ENCODE measurements at places on chromosomes 2 and 18.

GRCh38 chr18:7360606-7361170 lies 129.8 kb downstream of the LRRC30 start:
- no peak for DNase-seq

DNA sequence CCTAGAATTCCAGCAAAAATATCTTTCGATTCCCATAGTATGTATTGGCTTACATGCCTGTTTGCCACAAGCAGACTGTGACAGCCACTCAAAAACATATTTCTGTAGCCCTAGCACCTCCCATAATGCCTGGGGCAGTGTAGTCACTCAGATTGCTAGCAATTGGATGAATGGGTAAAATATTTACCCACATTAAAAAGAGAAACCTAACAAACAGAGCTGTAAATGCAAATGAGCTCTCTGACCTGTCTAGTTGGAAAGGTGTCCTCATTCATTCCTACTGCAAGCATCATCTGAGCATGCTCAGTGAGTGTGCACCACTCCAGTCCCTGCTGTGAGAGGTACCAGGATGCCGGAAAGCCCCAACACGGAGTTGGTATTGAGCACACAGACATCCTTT lies 234.0 kb upstream of the RAB12 start:
- DNase-seq, result no peak

GRCh38 chr2:29259221-29259620 lies 144.0 kb downstream of the CLIP4 start:
- DNase-seq, result no peak

DNA sequence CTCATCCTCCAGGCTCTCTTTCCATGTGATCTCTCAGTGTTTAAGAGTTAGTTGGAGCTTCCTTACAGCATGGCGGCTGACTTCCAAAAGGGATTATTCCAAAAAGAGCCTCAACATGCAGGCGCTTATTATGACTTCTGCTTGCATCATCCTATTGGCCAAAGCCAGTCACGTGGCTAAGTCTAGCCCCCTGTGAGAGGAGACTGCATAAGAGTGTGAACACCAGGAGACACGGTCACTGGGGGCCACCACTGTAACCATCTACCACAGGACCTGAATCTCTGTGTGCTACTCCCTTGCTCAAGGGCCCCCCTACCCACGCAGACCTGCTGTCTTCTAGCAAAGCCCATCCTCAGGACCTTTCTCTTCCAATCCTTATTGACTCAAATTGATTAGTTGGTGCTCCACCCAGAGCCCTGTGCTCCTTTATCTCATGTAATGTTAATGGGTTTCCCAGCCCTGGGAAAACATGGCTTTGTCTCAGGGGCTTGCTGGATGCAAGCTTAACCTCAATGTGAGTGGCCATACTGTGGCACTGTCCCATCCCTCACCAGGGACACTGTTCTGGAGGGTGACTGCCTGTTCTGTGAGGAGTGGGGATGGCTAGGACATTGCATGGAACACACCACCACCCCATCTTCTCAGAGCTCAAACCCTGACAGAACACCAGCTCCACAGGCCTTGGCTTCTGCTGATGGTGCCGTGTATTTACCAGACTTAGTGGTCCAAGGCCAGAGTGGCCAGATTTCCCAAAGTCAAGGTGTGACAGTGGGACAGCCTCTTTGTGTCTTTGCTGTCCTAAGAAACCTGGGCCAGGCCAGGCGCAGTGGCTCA lies 4.2 kb downstream of the IL1RN start:
- DNase-seq, result no peak

GRCh38 chr2:54845514-54845913 lies 122.1 kb downstream of the EML6 start:
- DNase-seq, result no peak

DNA sequence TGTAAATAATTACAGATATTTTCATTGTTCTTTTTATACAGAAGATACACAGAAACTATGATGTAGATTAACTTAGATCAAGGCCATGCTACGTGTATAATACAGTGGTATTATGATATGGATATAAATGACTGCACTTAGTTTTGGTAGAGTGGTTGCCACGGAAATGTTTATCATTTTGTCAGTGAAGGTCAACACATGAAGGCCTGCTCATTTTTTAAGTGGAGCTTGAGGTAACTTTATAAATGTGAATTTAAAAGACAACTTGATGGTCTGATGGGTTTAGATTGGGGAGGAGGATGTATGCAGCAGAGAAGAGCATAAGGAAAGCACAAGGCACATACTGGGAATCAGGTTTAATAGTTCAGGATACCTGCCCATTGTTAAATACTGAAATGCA lies 14.4 kb upstream of the BBS5 start:
- peak; percentile 55 for DNase-seq

DNA sequence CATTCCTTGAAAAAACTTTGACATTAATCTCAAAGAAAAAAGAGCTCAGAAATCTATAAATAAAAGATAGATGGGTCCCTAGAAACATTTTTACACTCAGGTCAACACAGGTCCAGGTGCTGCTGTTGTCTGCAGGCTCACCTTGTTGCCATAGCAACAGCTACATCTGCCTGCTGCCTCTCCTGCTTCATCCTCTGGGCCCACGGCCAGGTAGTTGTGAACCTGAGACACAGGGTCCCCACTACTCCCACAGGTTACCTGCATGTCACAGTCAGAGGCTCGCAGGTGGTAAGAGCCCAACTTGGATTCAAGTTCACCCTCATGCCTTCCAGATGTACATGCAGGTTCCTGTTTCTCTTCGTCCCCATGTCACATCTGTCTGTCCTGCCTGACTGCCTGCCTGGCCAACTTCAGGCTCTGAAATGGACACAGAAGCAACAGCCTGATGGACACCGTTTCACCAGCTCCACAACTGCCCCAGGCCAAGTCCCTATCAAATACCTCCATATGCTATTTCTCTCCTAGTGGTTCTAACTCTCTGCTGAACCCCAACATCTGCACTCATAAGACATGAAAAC lies 88.3 kb upstream of the SALL3 start:
- no peak for DNase-seq

DNA sequence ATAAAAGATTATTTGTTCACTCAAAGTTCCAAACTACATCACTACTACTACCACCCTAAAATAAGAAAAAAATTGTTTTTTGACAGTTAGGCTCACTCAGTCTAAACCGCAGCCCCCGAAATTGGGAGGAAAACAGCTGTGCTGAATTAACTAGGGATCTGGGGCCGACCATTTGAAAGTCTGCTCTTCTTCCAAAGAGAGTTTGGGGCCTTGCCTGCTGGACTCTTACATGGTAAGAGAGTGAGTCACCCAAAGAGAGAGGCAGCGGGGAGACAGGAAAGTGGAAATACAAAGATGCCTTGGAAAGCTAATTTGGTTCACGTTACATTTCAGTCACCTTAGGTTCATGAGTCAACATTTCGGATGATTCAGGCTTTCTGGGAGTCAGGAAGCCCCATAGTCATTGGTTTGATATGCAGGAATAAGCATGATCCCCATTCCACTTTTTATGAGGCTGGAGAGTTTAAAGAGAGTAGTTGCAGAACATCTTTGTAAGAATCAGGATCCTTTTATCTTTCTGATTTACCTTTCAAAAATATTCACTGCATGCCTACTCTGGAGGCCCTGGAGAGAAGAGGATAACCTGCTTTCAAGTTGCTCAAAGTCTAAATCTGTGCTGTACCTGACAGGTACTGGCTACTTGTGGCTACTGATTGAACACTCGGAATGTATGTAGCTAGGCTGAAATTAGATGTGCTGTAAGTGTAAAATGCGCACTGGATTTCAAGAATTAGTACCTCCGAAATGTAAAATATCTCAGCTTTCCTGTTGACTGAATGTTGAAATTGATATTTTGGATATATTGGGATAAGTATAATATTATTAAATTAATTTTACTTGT lies 995 bp upstream of the RTN4 start:
- peak; percentile 76 for DNase-seq

DNA sequence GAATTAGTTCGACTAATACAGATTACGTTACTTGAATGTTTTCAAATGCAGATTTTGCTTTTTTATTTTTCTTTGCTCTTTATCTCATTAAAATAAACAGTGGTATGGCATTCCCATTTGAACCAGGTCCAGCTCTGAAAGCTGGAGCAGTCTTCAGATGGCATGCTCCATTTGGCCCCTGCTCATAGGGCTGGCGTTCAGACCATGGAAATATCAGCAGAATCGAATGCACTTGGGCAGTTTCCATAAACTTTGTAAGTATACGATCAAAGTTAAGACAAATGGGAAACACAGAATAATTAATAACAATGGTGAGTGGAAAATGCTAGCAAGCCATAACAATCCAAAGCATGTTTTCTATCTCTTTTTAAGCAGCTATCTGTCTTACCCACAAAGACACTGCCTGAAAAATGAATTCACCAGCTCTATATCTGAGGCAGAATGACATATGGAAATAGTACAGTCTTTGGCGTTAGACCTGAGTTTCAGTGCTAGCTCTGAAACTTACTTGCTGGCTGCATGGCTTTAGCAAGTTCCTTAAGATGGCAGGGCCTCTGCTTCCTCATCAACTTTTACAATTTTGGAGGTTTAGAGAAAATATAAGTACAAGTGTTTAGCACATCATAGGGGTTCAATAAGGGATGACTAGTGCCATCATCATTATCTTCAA lies 131.6 kb downstream of the BCL2 start:
- DNase-seq, result no peak

DNA sequence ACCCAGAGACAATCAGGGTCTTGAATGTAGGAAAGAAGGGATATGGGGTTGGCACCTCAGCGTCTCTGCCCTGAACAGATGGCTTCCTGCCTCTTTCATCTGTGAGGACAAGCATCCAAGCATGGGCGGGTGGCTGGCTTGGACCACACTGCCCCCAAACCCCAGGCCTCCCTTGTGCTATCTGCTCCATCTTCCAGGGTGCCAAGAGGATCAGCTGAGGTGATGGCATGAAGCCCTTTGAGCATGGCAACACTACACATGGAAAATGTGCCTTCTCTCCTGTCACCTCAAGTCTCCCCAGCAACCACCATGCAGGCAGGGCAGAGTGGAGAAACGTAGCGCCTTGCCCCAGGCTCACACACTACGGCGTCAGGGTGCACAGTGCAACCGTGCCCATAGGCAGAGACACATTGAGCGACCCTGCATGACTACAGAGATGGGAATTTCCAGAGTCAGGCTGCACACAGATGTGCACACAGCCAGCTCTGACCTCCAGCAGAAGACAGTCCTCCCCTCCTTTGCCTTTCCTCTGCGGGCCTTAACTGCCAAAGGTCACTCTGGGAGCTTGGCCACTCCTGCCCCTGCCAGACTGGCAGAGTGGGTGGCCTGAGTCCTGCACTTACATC lies 1.5 kb downstream of the KCNIP3 start:
- DNase-seq, result no peak

DNA sequence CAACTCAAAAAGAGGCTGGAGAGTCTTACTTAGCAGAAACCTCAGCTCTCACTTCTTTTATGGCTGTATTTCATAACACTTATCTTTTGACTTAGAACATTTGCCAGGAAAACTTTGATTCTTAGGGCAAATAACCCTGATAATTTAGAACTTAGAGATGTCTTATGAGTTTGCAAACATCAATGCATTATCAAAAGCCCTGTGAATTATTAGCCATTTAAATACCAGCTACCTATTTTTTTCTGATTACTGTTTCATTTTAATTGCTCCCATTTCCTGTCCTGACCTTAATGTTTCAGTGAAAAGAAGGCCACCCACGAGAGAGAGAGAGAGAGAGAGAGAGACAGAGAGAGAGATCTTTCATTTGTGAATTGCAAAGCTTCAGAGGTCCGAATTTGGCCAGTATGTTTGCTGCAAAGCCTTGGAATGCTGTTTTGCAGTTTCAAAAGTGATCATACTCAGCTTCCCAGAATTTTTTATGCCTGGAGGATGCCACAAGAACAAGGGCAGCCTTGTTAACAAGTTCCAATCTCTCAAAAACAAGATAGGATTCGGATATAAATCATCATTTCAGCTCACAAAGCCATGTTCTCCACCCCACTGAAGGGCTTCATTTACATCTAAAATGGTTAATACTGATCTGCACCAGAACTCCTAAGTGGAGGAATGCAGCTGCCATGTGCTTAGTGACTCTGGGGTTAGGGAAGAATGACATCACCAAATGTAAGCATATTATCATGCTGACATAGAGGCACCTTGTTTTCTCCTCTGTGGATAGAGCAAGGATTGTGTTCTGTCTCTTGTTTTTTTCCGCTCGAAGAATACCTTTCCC lies 478.2 kb downstream of the ARHGAP15 start:
- no peak for DNase-seq

DNA sequence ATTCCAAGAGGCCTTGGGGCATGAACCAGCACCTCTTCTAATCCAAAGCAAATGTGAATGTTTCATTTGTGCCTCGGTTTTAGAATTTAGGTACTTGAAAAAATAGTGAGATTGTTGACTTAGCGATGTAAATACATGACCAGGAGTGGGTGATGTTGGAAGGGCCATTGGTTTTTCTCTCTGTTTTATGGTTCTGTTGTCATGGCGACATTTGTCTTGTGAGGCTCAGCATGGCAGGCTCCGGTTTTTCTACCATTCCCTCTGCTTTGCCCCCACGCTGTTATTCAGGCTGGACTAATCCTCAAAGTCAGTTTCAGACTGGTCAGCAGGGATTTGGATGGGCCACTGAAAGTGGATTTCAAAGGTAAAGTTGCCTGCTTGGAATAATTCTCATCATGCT lies 255.4 kb downstream of the ALPK2 start:
- DNase-seq, result no peak

- DNase-seq, result no peak
Measured at GRCh38 chr18:2984091-2984490, 28.9 kb downstream of the LPIN2 start.

DNA sequence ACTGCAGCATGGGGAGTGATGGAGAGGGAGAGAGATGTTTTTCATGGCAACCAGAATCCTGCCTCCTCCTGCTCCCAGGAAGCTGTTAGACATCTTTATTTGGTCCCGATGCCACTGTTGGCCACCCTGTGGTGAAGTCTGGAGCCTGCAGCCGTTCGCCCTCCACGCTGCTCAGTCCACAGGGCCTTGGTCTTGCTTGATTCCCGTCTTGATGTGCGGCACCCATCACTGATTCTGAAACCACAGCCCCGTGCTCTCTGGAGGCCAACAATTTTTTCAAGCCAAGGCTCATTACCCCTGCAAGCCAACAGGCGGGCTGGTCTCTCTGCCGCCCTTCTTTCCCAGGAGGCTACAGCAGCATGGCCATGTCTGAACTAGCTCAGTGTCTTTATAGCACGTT lies 24.5 kb downstream of the SIGLEC15 start:
- no peak for DNase-seq

- no peak for DNase-seq
Measured at GRCh38 chr2:44051593-44052347, 56.0 kb upstream of the LRPPRC start.

DNA sequence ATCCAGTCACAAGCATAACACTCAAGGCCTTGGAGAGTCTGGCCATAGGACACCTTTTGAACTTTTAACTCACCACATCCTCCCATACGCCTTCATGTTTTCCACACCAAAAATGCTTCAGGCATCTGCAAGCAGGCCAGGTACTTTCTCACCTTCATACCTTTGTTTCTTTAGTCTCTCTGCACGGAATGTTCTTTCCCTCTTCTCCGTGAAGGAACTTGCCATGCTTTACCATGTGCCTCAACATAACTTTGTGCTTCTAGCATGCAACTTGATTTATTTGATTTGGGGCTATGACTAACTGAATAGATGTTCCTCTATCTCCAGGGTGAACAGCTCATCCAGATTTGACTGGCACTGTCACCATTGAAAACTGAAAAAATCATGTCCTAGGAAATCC lies 141.7 kb upstream of the ACVR2A start:
- no peak for DNase-seq

Measured in activated CD4-positive, alpha-beta T cell treated with anti-CD3 and anti-CD28 coated beads, Interleukin-2, amount 10 ng/mL, durations not matched to agents 24 days and 14 days (primary cell).